ENCODE measurements at places on chromosomes 1 and 21. TPM values are rescaled to one million over a fixed set of nuclear protein-coding genes. Genes with fewer than 3 reads are reported as not detected.

CNR2 gene
- 0.04 TPM for total RNA-seq

SLC45A3 gene
- total RNA-seq, result 0.08 TPM

FHAD1 gene
- total RNA-seq, result not detected

SLC16A4 gene
- not detected for total RNA-seq

PCP4 gene
- not detected for total RNA-seq

MARK1 gene
- not detected for total RNA-seq

DNA sequence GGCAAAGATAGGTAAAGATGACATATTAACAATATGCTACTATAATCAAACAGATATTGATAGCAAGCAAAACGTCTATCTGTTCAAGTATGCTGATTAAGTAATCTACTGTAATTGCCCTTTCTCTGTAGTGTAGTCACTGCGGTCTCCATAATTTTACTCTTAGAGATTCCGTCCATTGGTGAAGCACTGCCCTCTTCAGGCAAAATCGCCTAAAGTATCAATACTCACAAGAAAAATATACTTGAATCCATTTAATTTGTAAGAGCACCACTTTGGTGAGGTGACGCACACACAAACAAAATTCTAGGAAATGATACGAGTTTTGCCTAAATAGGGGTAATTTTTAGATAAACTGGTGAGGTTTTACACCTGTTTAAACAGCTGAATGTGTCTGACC, 434.6 kb upstream of the CHRM3 start:
- H3K4me1 ChIP-seq, result peaks cover 4% of the 10 kb centered on the region
- DNase-seq, result no peak
- no peaks in the 10 kb centered on the region for H3K27me3 ChIP-seq

DNA sequence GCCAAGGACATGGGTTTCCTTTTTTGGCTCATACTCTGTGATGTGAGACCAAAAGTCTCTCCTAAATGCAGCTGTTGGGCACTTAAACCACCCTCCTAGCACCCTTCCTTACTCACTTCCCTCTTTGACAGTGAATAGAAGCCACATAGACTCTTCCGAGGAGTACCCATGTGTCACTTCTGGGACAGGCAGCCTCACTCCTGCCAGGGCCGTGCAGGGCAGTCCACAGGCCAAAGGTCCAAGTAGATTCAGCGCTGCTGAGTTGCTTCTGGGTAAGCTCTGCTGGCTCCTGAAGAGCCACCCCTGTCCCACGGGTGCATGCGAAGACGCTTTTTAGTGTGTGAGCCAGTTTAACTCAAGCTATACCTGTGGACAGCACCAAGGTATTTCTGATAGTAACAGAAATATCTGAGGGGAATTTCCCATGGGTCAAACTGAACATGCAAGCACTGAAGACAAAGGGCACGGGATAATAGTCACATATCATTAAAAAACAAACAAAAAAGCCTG, 36.8 kb upstream of the BMP8B start:
- H3K36me3 ChIP-seq, result no peaks in the 10 kb centered on the region
- no peaks in the 10 kb centered on the region for H3K4me1 ChIP-seq
- no peak overlapping the region for H3K4me3 ChIP-seq

DNA sequence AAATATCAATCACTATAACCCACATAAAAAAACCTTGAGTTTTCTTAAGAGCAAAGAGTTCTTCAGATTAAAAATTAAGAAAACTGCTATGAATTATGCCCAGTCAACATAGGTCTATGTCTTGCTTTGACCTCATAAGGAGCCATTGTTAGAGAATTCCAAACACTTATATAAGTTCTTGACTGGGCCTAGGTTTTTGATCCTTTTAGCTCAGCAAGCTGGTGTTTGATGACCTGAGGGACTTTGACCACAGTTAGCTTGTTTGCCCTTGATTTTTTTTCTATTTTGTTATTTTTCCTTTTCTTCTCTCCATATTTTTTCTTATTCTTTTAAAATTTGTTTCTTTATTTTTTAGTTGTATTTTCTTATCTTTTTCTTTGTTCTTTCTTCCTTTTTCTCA, 122.3 kb downstream of the RHOU start:
- H3K27ac ChIP-seq, result no peak overlapping the region
- H3K36me3 ChIP-seq, result no peaks in the 10 kb centered on the region
- H3K4me1 ChIP-seq, result peaks cover 19% of the 10 kb centered on the region
- DNase-seq, result no peak
- no peak overlapping the region for H3K4me3 ChIP-seq

GRCh38 chr1:16076031-16076864, 2.8 kb upstream of the FAM131C start:
- H3K27ac ChIP-seq, result no peak overlapping the region
- H3K27me3 ChIP-seq, result peaks cover 25% of the 10 kb centered on the region
- no peaks in the 10 kb centered on the region for H3K36me3 ChIP-seq
- no peak for DNase-seq

DNA sequence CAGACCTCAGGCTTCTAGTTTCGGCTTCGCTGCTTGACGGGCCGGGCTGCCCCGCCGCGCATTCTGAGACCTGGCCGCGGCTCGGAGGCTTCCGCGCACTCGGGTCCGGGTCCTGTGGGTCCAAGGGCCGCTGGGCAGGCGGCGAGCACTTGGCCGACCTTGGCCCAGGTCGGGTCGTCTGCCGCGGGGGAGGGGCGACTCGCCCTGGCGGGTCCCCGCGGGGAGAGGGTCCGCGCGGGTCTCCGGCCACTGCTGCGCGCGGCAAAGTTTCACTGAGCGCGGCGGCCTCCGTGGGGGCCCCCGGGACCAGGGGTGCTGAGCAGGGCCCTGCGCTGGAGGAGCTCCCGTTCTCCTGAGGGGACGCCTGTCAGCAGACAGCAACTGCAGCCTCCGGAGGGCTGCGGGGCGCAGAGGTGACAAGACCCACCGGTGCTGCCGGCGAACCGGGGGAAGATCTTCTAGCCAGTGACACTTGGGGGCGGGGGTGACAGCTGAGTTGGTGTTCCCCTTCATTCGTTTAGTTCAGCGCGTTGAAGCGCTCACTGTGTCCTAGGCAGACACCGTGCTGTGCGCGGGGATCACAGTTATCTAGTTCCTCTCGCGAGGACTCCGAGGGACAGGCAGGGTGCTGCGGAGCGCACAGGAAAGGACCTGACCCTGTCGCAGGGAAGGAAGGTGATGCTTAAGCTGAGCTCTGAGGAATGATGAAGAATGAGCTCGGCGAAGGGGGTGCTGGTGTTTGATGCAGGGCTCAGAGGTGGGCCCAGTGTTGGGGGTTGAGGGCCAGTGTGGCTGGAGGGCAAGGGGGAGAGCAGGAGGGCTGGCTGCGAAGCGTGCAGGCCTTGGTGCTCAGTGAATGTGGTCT, 725 bp downstream of the MTFR1L start:
- H3K27me3 ChIP-seq, result no peaks in the 10 kb centered on the region
- H3K4me1 ChIP-seq, result peaks cover 45% of the 10 kb centered on the region
- DNase-seq, result peak; percentile 87
- peak overlapping the region; percentile 95 for H3K4me3 ChIP-seq
- H3K27ac ChIP-seq, result peak overlapping the region; percentile 93
- H3K36me3 ChIP-seq, result peaks cover 7% of the 10 kb centered on the region

- no peak for DNase-seq
- H3K4me1 ChIP-seq, result peaks cover 46% of the 10 kb centered on the region
- H3K36me3 ChIP-seq, result peaks cover 29% of the 10 kb centered on the region
- H3K27ac ChIP-seq, result no peak overlapping the region
- H3K27me3 ChIP-seq, result no peaks in the 10 kb centered on the region
- no peak overlapping the region for H3K4me3 ChIP-seq
Observed at GRCh38 chr1:156777573-156777972, 10.2 kb downstream of the PRCC start.

DNA sequence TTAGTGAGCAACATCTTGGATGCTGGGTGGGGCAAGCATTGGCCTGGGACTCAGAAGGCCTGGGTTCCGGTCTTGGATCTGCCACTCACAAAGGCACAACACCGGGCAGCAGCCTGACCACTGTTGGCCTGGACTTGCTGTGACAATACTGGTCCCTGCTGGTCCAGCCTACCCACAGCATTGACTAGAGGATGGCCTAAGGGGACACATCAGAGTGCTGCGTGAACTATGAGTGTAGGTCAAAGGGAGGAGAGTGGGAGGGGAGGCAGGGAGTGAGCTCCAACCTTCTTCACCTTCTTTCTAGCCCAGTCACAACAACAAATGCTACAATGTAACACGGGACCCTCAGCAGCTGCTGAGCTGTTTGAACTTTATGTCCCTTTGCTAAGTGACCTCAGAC, 31.1 kb downstream of the TMEM50A start:
- no peak for DNase-seq
- H3K4me1 ChIP-seq, result no peaks in the 10 kb centered on the region
- no peak overlapping the region for H3K27ac ChIP-seq
- H3K36me3 ChIP-seq, result no peaks in the 10 kb centered on the region
- no peaks in the 10 kb centered on the region for H3K27me3 ChIP-seq

- H3K4me3 ChIP-seq, result no peak overlapping the region
- H3K27me3 ChIP-seq, result peaks cover 58% of the 10 kb centered on the region
- H3K27ac ChIP-seq, result no peak overlapping the region
- no peaks in the 10 kb centered on the region for H3K4me1 ChIP-seq
- DNase-seq, result no peak
- peaks cover 2% of the 10 kb centered on the region for H3K36me3 ChIP-seq
Observed at GRCh38 chr1:234197839-234198238, 175.4 kb upstream of the COA6 start.

DNA sequence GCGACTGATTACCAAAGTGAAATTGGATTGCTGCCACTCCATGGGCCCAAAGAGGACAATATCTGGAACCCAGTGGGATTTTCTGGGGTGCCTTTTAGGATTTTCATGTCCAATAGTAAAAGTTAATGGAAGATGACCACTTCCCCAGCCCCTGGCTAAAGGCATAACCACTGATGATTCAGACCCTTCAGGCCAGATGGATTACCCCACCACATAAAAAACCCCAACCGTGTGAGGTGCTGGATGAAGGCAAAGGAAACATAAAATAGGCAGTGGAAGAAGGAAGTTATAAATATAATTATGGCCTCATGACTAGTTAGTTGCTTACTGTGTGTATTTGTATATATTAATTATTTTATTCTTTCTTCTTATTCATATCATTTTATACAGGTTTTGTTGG, 40.2 kb upstream of the IL10 start:
- no peak for DNase-seq
- H3K27ac ChIP-seq, result no peak overlapping the region
- H3K27me3 ChIP-seq, result no peaks in the 10 kb centered on the region
- peaks cover 24% of the 10 kb centered on the region for H3K36me3 ChIP-seq

DNA sequence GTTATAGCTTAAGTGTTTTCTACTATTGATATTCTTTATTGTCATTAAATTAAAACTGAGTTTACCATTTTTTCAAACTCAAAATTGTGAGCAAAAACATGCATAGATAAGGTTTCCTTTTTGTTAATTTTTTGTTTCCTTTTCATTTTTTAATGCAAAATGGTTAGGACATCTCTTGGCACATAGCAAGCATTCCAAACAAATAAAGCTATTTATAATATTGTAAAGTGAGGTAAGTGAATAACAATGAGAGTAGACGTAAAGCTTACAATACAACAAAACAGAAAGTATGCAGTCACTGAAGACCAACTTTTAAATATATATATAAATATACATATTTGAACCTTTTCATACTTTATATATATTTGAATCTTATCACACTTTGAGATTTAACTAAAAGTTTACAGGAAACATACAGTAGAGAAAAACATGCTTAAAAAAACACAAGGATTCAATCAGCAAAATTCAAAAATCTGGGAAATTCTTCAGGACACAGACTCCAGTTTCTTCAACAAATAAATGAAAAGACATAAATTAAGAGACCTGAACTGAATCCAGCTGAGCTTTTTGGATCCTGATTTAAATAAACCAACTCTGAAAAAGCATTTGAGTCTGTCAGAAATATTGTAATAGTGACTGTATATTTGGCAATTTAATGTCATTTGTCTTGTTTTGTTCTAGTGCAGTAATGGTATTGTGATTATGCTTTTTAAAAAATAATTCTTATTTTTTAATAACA, 67.5 kb upstream of the SAMSN1 start:
- peaks cover 4% of the 10 kb centered on the region for H3K36me3 ChIP-seq
- DNase-seq, result no peak
- no peak overlapping the region for H3K4me3 ChIP-seq
- H3K27ac ChIP-seq, result no peak overlapping the region
- H3K4me1 ChIP-seq, result peaks cover 15% of the 10 kb centered on the region

DNA sequence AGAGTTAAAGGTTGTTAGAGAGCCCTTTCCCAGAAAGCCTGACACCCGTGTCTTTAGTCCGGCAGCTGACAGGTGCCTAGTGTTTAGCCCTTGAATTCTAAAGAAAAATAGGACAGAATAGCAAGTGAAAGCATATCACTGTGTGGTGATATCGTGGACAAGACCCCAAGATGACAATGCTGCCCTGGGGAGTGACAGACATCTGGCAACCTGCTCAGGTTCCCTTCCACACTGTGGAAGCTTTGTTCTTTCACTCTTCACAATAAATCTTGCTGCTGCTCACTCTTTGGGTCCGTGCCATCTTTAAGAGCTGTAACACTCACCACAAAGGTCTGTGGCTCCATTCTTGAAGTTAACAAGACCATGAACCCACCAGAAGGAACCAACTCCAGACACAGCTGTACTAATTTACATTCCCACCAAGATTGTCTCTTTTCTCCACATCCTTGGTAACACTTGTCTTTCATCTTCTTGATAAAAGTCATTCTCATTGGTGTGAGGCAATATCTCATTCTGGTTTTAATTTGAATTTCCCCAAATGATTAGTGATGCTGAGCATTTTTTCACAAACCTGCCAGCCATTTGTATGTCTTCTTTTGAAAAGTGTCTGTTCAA, 107.6 kb upstream of the SGIP1 start:
- H3K4me3 ChIP-seq, result no peak overlapping the region
- no peak overlapping the region for H3K27ac ChIP-seq
- DNase-seq, result no peak
- peaks cover 17% of the 10 kb centered on the region for H3K36me3 ChIP-seq
- no peaks in the 10 kb centered on the region for H3K27me3 ChIP-seq
- H3K4me1 ChIP-seq, result peaks cover 7% of the 10 kb centered on the region

- no peak for DNase-seq
- H3K27me3 ChIP-seq, result peaks cover 10% of the 10 kb centered on the region
- H3K36me3 ChIP-seq, result no peaks in the 10 kb centered on the region
- H3K27ac ChIP-seq, result no peak overlapping the region
- peaks cover 34% of the 10 kb centered on the region for H3K4me1 ChIP-seq
- H3K4me3 ChIP-seq, result no peak overlapping the region
Observed at GRCh38 chr1:151542710-151543129, 2.6 kb downstream of the TUFT1 start.

GRCh38 chr1:43035821-43036741, 77.4 kb upstream of the SLC2A1 start:
- peak overlapping the region; percentile 54 for H3K27ac ChIP-seq
- no peaks in the 10 kb centered on the region for H3K27me3 ChIP-seq
- no peak overlapping the region for H3K4me3 ChIP-seq
- H3K36me3 ChIP-seq, result no peaks in the 10 kb centered on the region
- DNase-seq, result no peak

DNA sequence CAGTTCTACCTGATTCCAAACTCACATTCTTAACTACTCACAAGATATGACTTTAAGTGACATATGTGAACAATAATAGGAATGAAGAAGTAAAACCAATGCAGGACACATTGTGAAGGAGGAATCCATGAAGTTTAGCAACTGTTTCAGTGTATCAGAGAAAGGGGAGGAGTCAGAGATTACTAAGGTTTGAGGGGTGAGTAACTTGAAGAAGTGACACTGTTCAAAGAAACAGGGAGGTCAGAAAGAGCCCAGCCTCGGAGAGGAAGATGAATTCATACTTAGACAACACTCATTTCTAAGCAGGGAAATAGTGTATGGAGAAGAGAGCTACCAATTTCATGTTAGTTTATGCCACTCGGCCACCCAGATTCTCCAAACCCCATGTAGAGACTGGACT, 28.2 kb upstream of the RPF1 start:
- peaks cover 27% of the 10 kb centered on the region for H3K27me3 ChIP-seq
- no peak overlapping the region for H3K4me3 ChIP-seq
- no peak for DNase-seq
- no peaks in the 10 kb centered on the region for H3K4me1 ChIP-seq

Measured in activated CD4-positive, alpha-beta T cell treated with anti-CD3 and anti-CD28 coated beads, Interleukin-2, amount 10 ng/mL, durations not matched to agents 7 days and 5 days (primary cell).